ENCODE measurements at places on chromosomes 11 and 22.

DNA sequence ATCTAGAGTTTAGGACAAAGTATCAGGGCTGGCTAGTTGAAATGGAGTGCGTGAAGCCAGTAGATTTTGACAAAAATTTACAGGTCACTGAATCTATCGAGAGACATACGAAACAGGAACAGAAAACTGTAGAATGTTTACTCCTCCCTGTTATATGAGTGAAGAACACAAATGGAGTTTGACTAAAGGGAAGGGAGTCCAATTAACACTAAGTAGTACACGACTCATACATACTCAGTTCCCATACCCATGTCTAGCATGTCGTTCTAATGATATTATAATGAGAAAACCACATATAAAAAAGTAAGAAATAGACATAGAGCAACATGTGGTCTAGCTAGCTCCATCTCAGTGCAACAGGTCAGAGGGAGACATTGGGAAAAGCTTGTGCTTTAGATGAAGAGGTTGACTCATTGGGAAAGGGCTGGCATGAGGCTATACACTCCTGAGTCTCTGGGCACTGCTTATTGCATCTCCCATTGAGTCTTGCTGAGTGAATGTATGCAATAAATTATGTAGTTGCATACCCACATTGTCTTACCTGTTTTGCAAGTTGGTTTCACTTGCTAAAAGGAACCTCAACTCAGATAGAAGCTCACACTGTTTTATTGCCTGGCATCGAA is 43.5 kb downstream of the CD44 start:
- no peak for DNase-seq

GRCh38 chr22:17779286-17780115 is 5.2 kb upstream of the BID start:
- no peak for DNase-seq

DNA sequence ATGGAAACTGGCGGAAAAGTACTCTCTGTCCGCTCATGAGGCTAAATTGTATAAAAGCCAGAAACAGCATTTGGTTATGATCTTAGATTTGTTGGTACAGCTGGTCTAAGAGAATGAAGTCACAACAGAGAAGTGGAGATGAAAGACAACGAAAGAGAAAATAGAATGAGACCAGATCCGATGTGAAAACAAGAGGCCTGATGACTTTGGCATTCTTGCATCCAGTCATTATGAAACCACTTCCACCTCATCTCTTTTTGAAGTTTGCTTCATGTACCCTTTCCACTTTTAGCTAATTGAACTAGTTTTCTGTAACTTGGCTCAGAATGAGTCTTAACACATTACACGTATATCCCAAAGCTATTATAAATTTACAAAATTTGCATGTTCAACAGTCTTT is 1431.7 kb downstream of the LRRC4C start:
- no peak for DNase-seq

DNA sequence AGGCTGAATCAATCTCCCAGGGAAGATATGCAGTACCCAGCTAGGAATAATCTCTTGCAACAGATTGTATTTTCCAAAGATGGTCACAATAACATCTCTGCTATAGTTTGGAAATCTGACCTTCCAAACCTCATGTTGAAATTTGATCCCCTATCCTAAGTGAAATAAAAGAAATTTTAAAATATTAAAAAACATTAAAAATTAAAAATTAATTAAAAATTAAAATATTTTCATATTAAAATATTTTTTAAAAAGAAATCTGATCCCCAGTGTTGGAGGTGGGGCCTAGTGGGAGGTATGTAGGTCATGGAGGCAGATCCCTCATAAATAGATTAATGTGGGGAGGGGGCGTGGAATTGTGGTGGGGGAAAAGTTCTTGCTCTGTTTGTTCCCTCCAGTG is 79.7 kb downstream of the FAM168A start:
- no peak for DNase-seq

DNA sequence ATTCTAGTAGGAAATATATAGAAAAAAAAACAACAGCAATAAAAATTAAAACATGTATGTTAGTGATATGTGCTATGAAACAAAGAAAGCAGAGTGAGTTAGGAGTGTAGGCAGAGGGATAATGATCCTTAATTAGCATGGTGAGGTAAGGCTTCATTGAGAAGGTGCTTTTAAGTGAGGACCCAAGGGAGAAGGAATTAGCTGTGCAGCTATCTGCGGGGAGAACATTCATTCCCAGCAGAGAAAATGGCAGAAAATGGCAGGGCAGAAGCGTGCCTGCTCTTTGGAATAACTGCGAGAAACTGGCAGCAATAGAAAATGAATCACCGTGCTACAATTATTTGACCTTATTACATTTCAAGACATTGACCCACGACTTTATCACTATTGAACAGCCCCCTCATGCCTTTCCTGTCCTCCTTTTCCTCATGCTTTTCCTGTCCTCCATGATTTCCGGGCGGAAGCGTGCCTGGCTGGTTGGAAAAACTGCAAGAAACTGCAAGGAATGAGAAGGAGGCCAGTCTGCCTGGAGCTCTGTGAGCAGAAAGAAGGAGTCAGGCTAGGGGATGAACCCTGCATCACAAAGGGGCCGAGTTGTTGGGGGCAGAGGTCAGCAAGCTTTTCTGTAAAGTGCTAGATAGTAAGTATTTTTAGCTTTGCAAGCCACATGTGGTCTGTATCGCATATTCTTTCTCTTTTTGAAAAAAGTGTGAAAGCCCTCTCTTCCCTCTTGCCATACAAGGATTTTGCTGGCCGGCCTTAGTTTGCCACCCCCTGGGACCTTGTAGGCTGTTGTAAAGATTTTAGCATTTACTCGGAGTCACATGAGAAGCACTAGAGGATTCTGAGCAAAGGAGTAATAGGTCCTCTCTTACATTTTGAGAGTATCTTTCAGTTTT is 37.1 kb upstream of the SWAP70 start:
- no peak for DNase-seq

GRCh38 chr11:81377418-81377817 is 1356.2 kb downstream of the FAM181B start:
- no peak for DNase-seq

DNA sequence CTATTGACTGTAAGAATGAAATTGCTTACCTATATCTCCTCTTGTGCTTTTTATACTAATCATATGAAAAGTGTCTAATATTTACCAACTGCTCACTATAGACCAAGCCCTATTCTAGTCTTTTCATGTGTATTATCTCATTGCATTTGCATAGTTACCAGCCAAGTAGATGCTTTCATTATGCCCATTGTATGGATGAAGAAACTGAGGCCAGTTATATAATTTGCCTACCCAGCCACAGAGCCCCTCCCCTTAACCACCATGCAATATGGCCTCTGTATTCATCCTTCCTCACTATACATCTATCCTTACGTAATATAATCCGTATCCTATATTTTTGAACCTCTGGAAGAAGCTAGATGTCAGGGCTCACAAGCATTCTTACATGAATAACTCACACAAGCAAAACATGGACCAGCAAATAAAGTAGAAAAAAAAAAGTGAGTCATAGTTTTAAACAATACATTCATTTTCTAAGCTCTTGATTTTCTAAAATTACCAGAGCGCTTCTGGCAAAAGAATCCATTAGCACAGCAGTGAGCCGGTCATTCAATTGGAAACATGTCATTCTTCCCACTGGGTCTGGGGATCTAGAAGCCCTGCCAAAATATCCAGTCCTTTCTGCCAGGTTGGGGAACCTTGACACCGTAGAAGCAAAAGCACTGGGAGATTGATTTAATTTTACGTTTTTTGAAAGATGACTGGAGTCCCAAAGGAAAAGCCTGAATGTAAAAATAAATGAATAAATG is 80.0 kb downstream of the C11orf91 start:
- no peak for DNase-seq

GRCh38 chr11:64841592-64842365 is 2.7 kb downstream of the CDC42BPG start:
- DNase-seq: no peak

- no peak for DNase-seq
Measured at GRCh38 chr11:108496643-108497256, 1.4 kb downstream of the POGLUT3 start.

DNA sequence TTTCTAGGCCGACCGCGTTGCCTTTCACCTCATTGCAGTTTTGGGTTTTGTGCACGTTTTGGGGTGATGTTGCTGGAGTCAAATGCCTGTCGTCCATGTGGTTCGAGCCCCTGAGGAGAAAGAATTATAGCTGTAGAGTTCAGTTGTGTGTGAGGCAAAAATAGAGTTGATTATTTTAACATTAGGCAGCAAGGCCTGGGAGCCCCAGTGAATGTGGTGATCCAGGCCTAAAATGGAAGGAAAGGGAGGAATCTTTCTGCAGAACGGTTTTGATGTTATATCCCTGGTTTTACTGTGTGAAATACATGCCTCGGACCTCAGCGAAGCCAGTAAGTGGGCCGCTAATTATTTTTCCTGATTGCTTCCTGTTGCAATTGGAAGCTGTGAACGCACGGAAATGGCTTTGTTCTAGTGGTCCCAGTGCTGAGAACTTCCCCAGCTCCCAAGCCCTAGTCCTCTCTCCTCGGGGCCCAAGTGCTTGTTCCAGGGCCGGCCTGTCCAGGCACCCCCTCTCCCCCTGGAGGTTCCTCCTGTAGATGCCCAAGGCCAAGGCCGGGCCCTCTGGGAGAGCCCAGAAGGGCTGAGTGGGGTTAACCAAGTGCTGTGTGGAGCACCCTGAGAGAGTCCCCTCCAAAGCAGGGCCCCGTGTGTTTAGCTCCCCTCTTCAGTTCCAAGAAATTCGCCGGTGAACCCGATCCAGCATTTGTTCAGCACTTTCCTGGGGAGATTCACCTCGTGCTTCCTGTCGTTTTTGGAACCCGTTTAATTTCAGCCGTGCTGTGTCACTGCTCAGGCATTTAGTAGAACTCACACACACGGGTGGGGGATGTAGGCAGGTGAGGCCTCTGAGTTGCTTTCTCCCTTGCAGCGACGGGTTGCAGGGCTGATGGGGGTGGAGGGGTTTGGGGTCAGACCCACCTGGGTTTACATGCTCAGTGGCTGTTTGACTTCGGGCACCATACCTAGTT is 2.1 kb downstream of the LRP5 start:
- DNase-seq: no peak

DNA sequence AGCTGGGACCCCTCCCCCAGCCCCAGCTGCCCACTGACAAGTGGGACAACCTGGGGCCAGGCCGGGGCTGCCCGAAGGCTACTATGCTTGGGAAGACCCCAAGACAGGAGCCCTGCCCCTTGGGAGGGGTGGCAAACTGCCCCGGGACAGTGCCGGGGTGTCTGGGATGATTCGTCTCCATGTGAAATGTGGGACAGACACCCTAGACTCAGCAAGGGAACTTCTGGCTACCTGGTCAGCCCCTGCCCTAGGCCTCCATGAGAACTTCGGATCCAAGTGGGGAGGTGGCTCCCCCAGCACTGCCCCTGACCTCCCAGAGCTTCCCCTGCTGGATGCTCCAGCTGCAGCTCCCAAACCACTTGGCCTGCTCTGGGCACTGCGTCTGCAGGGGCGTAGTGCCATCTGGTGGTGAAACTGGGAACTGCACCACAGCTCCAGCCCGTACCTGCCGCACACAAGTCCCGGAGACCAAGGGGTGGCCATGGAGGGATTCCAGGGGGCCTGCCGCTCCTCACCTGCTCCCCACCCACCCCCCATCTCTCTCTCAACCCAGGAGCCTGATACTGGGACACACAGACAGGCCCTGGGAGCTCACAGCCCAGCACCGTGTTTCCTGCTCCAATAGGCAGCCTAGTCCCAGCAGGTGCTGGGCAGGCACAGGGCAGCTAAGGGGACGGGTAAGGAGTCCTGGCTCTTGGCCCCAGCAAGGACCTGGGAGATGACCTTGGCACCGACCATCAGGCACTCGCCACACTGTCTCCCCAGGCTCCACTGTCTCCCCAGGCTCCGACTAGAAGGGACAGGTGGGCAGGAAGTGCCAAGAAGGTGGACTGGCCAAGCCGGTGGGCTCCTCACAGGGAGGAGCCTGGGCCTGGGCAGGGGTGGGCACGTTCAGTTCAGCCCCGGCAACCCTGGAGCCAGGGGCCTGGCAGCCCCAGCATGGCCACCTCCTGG is 194.1 kb downstream of the IGLL1 start:
- no peak for DNase-seq

DNA sequence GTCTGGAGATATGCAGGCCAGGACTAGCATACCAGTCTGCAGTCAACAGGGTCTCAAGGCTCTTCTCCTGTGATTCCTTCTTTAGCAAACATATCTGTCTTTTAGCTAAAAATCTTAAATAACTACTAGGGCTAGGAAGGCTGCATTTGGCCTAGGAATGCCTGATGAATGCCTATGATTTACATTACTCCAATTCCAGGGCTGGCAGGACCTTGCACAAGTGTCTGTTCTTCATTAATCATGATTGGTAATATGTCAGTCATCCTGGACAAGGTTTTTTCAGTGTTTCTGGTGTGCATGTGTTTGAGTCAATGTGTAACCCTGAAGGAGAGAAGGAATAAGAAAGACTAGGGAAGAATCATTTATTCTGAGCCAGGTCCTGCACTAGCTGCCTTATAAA is 280.5 kb upstream of the NARS2 start:
- no peak for DNase-seq

- DNase-seq: no peak
Measured at GRCh38 chr11:118076754-118077281, at the start of gene TMPRSS4. TMPRSS4 (plus strand) TSS chr11:118077078; CDS start chr11:118077303, 225 bp downstream.

- no peak for DNase-seq
Measured at GRCh38 chr22:37178350-37179125, 9.5 kb downstream of the C1QTNF6 start.

DNA sequence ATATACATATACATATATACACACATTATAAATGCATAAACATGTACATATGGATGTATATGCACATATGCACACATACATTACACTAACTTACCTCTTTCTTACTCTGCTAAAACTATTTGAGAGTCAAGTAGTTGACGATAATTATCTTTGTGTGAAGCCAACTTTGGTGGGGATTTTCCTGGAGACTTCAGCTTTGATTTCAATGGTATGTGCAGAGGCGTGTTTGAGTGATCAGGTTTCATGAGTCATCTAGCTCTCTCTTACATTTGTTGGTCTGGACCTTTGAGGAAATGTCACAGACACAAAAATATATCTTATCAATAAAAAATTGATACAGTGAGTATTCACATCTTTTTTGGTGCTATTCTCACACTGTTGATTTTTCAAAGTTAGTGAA is 769.1 kb upstream of the LUZP2 start:
- DNase-seq: no peak

GRCh38 chr22:47782328-47783075 is 1020.1 kb downstream of the TBC1D22A start:
- DNase-seq: no peak

DNA sequence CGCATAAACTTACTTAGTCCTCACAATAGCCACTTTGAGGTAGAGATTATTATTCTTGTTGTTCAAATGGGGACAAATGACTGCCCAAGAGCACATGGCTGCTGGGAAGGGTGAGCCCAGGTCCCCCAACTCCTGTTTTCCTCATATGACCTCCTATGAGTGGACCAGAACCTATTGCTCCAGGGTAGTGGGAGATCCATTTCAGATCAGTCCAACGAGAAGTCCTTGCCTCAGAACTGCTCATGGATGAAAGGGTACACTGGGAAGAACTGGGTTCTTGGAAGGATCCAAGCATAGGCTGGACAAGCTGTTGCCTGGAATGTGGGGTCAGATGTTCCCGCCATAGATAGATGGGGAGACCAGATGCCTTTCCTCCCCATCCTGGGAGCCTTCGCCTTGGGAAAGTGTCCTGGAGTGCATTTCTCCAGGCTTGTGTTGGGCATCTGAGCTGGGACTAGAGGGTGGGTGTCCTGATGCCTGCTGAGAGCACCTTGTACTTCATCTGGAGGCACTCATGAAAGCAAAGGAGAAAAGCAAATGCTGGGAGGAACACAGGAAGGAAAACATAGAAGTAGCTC is 146.3 kb upstream of the B3GAT1 start:
- DNase-seq: no peak

Data from cortex of kidney (tissue), 1 donor.